ENCODE measurements at places on chromosomes 6 and 20.

DNA sequence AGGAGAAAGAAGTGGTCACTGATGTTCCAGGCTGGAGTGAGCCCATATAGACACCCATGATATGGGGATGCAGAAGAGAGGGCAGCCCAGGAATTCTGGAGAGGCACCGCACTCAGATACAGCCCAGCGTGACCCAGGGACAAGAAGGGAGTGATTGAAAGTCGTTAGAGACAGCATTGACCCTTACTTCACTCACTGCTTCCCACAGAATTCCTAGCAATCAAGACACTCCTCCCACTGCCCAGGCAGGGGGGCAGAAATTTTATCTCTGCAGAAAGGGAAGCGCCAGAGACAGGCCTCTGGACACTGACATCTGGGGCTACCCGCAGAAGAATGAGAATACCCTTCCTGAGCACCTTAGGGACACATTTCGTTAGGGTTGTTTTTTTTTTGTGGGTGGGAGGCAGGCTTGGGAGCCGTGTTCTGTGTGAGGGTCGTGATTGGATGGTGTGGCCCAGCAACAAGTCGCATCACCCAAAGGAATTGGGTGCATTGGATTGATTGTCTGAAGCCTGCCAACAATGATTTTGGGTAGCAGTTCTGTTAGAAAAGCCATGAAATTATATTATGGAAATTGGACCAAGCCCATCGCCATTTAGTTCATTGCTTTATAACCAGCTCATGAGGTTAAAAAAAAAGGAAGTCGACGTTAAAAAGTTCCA lies 45.9 kb upstream of the MAP3K4 start:
- DNase-seq: no peak

DNA sequence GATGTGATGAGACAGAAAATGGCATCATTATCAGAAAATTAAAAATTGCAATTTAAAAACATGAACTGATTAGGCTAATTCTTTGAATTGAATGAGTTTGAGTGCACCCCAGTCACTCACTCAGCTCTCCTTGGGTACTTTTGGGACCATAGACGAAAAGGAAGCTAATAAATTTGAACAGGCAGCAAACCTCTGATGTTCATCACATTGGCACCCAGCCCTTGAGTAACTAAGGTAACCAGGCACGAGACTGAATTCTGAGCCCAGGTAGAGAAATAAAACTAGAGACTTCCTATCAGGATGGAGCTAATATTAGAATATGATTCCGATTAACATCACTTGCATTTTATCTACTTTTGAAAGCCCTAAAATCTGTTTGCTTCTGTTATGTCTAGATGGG lies 80.9 kb upstream of the ISM1 start:
- DNase-seq: no peak

DNA sequence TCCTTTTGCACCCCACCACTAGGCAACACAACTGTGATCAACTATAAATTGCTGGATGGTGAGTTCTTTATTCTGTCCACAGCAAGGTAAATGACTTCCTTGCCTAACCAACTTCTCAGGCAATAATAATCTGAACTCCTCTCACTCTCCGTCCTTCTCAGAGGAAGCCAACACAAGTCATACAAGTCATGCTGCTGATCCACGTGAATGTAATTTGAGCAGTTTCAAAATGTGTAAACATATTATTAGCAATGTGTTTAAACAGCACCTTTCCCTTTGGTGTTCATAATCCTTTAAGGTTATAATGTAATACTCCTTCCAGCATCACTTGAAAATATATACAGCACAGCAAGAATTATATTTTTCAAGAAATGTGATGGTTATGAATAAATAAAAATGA lies 127.9 kb downstream of the QRSL1 start:
- DNase-seq: no peak

DNA sequence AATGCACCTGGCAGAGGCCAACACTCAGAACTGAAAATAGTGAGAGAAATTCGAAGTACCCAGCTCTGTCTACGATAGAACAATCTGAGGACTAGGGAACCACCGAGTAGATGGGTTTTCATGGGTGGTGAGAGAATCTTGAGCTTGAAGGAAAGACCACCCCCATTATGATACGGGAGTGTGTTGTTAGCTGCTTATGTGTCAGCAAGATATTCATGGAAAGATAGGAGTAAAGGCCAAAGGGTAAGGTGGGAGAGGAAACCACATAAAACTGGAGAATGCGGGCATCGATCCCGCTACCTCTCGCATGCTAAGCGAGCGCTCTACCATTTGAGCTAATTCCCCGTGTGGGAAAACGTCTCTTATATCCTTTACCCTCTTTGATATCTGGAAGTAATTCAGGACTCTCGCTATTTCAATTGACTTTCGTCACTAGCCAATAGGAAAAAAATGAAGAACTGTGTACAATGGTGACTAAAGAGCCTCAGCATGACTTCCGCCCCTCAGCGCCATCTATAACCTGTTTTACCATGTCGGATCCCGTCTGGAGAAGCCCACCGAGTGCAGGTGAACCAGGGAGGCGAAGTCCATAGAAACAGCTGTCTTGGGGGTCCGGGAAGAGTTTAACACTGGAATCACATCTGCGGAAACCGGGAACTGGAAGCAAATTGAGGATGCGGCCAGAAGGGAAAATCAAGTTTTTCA lies 25.0 kb upstream of the ABT1 start:
- no peak for DNase-seq

- DNase-seq: no peak
These were observed 2.9 kb downstream of the ATXN1 start for GRCh38 chr6:16758163-16758975.

- no peak for DNase-seq
These were observed 10.7 kb downstream of the NELFCD start for GRCh38 chr20:58991715-58992114.

GRCh38 chr6:127980996-127981395 lies 80.1 kb upstream of the THEMIS start:
- DNase-seq: no peak

GRCh38 chr6:9540534-9541126 lies 874.2 kb downstream of the TFAP2A start:
- DNase-seq: no peak

DNA sequence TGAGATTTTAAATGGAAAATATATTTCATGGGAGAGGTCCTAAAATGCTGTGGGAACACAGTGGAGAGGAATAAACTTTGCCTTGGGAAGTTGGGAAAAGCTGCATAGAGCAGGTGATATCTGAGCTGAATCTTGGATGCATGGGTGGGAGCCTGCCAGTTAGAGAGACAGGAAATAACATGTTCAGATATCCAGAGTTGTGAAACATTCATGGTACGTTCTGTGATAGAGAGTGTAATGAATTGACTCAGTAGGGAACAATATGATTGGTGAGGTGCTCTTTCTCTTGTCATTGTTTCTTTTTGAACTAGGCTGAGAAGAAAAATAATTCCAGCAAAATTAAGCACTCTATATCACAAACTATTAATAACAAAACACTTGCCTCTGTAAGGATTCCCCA lies 72.8 kb downstream of the RPS12 start:
- DNase-seq: no peak

DNA sequence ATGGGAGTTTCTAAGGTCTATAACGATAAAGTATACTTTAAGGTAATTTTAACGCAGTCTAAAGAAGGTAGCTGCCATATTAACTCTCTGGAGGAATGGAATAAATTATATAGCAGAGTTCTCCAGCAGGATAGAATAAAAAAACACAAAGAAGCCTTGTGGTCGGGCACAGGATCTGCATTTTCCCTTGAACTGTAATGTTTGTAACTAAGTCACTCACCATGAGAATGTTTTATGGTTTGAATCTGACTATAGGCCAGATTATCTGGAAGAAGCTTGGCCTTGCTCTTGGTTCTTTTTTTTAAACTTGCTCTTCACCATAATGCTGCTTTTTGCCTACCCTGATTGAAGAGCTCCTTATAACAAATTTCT lies 238.8 kb upstream of the NOX3 start:
- no peak for DNase-seq

DNA sequence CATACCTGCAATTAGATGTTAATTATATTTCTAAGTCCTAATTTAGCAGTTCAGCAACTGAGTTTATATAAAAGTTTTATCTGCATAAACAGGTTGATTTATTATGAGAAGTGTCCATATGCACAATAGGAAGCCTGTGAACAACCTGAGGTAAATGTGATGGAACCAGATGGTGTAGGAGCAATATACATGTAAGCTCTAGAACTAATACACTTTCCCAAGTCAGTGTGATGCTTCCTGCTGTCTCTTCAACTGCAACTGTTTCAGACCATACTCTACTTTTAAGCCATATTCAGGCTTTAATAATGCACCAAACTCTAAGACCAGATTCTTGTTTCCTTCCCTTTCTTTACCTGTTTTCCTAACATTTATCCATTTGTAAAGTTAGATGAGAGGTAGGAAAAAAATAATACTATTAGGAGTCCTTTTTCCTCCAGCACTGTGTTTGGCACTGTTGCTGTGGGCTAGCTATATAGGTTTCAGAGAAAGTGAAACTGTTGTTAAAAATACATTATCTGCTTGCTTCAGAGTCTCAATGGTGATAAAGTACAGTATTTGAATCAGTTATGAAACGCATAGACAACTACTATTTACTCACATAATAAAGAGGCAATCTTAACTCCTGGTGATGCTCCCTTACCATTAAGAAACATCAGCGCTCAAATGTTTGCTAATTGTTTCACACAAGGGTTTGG lies 1009.3 kb downstream of the GRIK2 start:
- no peak for DNase-seq

DNA sequence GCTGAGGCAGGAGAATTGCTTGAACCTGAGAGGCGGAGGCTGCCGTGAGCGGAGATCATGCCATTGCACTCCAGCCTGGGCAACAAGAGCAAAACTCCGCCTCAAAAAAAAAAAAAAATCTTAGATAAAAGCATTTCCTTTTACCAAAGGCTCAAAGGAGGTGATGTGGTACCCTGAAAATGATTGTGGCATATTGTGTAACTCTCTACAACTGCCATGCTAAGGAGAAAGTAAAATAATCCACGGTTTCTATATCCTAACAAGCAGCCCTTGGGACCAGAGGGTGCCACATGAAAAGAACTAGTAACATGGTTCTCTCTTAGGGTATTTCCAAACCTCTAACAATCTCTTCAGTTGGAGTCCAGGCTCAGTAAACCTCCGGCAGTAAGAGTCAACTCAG lies 38.8 kb upstream of the SLA2 start:
- no peak for DNase-seq

DNA sequence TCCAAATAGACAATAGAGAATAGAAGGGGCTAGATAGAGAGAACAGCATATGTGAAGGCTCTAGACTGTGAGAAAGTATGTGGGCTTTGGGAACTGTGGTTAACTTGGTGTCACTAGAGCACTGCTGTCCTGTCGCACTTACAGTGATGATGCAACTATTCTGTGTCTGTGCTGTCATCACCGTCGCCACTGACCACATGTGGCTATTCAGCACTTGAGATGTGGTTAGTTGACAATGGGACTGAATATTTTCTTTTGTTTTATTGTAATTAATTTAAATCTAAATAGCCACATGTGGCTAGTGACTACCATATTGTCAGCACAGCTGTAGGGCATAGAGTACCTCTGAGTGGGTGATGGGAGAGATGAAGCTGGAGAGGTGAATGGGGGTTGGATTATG lies 39.0 kb upstream of the IFNGR1 start:
- DNase-seq: no peak

GRCh38 chr20:64151633-64152530 lies 12.4 kb upstream of the MYT1 start:
- DNase-seq: no peak

DNA sequence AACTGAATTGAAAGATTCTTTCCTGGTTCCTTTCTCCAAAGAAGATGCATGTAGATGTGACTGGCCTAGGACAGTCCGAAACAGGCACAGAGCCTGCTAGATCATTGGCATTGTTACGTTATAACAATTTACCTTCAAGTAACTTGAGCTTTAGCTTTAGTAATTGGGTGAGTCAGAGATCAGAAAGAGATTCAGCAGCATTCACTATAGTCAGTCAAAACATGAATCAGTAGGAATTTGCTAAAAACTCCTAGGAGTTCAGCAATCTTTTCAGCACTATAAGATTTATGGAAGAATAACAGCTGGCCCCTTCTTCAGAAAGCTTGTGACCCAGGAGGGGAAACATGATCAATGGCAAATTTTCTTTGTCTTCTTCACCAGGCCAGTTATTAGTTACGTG lies 281.7 kb upstream of the PRDM1 start:
- DNase-seq: no peak

GRCh38 chr6:1562171-1562955 lies 47.4 kb upstream of the FOXC1 start:
- DNase-seq: no peak

DNA sequence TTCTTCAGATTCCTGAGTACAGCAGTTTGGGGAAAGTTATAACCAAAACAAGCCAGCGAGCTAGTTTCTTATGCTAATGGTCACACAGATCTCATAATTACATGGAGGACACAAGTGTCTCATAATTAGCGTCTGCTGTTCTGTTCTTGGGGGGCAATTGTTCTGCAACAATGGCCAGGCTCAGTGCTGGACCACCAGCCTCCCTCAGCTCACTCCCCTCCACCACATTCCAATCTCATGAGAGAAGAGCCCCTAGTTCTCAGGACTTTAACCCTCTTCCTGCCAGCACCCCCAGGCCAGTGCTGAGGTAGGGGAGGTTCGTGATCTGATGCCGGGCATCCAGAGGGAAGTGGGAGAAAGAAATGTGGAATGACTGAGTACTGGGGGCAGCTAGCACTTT lies 20.2 kb upstream of the TOX2 start:
- DNase-seq: no peak

DNA sequence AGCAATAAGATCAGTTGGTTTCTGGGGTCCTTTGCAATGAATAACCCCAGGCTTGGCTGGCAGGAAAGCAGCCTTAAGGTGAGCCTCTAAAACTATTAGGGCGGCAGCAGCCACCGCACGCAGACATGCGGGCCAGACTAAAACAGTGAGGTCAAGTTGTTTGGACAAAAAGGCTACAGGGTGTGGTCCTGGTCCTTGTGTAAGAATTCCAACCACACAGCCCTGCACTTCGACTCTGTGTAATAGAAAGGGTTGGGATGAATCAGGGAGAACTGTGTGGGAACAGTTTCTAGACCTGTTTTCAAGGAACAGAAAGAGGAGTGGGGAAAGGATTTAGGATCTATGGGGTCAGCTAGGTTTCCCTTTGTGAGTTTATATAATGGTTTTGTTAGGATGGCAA lies 237.6 kb downstream of the SMOC2 start:
- no peak for DNase-seq

- no peak for DNase-seq
These were observed 68.5 kb downstream of the TMEM200A start for GRCh38 chr6:130434174-130434873.

DNA sequence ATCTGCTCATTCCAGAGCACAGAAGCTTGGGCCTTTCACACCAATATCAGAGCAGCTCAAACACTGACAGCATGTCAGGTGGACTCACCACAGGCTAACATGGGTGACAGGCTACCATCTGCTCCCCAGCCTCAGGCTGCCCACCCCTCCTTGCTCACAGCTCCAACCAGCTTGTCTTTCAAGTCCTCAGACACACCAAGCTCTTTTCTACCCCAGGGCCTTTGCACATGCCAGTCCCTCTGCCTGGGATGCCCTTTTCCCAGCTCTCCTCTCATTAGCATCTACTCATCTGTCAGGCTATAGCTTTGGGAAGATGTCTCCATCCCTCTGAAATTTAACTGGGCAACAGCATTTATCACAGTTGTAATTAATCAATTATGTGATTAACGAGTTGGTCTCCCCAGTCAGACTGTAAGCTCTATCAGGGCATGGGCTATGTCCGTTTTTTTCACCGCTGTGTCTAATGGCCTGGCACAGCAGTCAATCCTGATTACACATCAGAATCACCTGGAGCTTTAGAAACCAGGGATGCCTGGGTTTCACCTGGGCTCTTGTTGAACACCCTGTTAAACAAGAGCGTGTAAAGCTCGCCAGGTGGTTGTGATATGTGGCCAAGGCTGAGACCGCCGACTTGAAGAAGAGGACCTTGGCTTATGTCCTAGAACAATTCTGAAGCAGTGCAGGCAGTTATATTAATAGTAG lies 88.9 kb upstream of the MRPS10 start:
- no peak for DNase-seq

All from stimulated activated CD4-positive, alpha-beta T cell treated with anti-CD3 and anti-CD28 coated beads, Interleukin-15, amount 100 ng/mL, for 1 hour (primary cell).